ENCODE measurements at places on chromosomes 4 and X.

- DNase-seq, result no peak
Measured at GRCh38 chrX:23333842-23334520, 668 bp upstream of the PTCHD1 start.

GRCh38 chrX:11319806-11320520, 26.8 kb downstream of the AMELX start:
- DNase-seq, result no peak

- DNase-seq, result no peak
Measured at GRCh38 chrX:29872831-29873230, 342.5 kb upstream of the MAGEB2 start.

DNA sequence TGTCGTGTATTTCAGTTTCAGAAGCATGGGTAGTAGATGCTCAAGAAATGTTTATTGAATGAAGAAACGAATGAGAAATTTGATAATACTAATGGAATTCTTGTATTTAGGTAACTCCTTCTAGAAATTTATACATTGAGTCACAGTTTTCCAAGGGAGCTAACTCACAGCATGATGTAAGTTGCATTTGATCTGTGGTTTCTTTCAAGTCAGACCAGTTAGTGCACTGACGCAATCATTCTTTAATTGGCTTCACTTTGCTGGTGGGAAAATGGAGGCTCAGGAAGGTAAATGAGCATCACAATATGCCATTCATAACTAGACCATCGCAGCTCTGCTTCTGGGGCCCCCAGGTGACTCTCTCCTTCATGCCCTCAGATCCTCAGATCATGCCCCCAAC, 17.3 kb upstream of the CWH43 start:
- DNase-seq, result no peak

- DNase-seq, result no peak
Measured at GRCh38 chr4:148159793-148160192, 282.4 kb downstream of the NR3C2 start.

GRCh38 chr4:76984127-76984526, 34.6 kb downstream of the SEPTIN11 start:
- no peak for DNase-seq

GRCh38 chrX:124212622-124213021, 119.8 kb upstream of the TEX13D start:
- no peak for DNase-seq
